Fibroblast of skin of left biceps (primary cell): ENCODE measurements at places on chromosomes 2 and 18.
A peak's percentile ranks its signal among the peaks of the same experiment; 100 is the strongest.

GRCh38 chr2:219402665-219403515 is 15.2 kb upstream of the DNPEP start:
- DNase-seq: peak; percentile 71

- DNase-seq: no peak
Observed at GRCh38 chr18:51390702-51391101, 193.2 kb upstream of the MEX3C start.

GRCh38 chr2:112488201-112488600 is 6.2 kb downstream of the TTL start:
- no peak for DNase-seq

GRCh38 chr2:184004289-184004947 is 593.9 kb upstream of the ZNF804A start:
- no peak for DNase-seq
